ENCODE measurements at places on chromosomes 7 and 10.

GRCh38 chr7:117836-118614, 74.3 kb upstream of the FAM20C start:
- DNase-seq, result no peak

DNA sequence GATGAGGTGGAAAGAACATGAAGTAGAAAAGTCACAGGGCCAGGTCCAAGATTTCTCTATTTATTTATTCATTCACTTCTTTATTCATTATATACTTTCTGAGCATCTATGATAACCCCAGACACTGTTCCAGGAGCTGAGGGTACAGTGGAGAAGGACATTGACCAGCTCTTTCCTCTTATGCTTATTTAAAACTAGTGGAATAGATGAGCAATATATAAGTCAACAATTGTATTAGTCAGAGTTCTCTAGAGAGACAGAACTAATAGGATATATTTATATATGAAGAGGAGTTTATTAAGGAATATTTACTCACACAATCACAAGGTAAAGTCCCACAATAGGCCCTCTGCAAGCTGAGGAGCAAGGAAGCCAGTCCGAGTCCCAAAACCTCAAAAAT, 15.0 kb upstream of the GPR37 start:
- DNase-seq, result no peak

GRCh38 chr7:22787951-22788350, 34.7 kb downstream of the TOMM7 start:
- no peak for DNase-seq

- DNase-seq, result no peak
These were observed 1456.1 kb downstream of the GATA3 start for GRCh38 chr10:9510626-9511025.

GRCh38 chr10:88515235-88515634, 67.9 kb downstream of the RNLS start:
- DNase-seq, result no peak

DNA sequence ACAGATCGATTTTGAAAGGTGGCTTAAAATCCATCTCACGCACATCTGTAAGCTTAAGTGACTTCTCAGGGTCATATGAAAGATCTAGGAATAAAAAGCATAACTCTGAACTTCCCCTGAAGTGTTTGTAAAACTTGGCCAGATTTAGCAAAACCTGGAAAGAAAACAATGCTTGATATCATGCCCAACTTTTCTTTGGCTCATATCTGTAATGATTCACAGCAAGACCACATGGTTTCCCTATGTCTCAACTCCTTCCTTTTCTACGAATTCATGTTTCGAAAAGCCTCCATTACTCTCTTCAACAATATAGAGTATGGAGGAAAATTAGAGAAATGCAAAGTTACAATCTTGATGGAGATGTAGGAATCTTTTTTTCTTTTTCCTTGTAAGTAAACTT, 20.1 kb upstream of the CABCOCO1 start:
- no peak for DNase-seq

GRCh38 chr7:70856901-70857630, 274.9 kb upstream of the GALNT17 start:
- peak; percentile 32 for DNase-seq

DNA sequence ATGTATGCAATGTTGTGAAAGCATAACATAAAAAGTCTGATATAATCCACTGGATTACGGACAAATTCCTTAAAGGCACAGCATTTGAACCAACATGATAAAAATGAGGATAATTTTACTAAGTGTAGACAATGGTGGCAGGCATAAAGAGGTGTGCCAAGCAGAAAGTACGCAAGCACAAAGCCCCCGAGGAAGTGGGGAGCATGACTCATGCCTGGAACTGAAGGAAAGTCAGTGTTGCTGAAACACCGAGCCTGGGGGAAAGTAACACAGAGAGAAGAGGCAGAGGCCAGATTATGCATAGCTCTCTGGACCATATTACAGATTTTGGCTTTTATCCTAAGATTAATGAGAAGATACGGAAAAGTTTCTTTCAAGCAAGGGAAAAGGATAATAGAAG, 490.0 kb upstream of the PHF14 start:
- DNase-seq, result no peak

DNA sequence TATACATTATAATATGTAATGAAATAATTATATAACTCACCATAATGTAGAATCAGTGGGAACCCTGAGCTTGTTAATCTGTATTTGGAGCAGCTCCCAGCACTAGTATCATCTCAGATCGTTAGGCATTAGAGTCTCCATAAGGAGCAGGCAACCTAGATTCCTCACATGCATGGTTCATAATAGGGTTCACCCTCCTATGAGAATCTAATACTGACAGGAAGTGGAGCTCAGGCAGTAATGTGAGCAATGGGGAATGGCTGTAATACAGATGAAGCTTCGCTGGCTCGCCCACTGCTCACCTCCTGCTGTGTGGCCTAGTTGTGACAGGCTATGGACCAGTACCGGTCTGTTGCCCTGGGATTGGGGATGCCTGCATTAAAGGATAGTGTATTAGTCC, 49.5 kb downstream of the RSBN1L start:
- DNase-seq, result no peak

DNA sequence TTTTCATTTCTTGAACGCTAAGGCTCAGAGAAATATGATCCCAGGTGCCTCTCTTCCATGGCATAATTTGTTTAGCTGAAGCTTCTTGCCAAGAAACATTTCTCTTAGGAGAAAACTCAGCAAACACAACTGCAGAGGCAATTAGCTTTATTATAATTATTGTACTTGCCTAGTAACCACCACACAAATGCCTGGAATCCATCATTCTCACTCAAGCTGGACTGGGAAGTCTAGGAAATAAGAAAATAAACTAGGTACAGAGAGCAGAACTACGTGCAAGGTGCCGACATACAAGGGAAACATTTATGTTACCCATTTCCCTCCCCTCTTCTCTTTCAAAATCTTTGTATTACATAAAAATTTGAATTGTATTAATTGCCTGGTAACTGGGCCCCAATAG, 15.1 kb downstream of the SLC35B4 start:
- no peak for DNase-seq

DNA sequence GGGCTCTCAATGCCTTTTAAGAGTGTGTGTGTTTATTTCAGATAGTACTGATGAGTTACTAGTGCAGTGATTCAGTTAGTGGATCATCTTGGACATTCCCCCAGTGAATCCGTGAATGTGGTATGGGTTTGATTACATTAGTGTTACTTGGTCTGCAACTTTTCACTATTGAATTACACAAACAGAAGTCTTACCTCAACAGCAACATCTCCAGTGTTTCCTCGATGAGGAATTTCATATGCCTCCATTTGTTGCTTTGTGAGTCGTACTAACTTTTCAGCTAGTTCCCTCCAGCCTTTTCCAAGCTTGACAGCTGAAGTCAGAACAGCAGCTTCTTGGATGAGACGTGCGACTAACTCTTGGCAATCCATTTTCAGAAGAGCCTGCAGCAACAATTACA, 63.2 kb downstream of the MACC1 start:
- DNase-seq, result no peak

DNA sequence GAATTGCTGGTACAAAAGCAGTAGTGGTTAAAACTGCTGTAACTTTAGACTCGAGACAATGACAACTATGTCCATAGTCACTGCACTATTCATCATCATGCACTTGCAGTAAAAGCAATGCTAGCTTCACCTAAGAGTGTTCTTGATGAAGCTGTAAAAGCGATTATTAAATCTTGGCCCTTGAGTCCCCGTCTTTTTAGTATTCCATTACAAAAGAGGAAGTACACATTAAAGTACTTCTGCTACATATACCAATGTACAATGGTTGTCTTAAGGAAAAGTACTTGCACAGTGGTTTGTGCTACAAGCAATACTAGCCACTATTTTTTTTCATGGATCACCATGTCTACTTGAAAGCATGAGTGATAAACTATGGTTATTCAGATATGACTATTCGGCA, 78.3 kb downstream of the ATAD1 start:
- DNase-seq, result no peak

GRCh38 chr10:127990846-127991542, 84.1 kb downstream of the PTPRE start:
- no peak for DNase-seq

GRCh38 chr10:133379152-133379800, at the start of gene PAOX:
Gene PAOX, plus strand, starts transcription at chr10:133379262. Its CDS starts 55 bp downstream, at chr10:133379317.
- DNase-seq, result no peak

- no peak for DNase-seq
These were observed 57.1 kb upstream of the KCTD7 start for GRCh38 chr7:66571568-66571967.

DNA sequence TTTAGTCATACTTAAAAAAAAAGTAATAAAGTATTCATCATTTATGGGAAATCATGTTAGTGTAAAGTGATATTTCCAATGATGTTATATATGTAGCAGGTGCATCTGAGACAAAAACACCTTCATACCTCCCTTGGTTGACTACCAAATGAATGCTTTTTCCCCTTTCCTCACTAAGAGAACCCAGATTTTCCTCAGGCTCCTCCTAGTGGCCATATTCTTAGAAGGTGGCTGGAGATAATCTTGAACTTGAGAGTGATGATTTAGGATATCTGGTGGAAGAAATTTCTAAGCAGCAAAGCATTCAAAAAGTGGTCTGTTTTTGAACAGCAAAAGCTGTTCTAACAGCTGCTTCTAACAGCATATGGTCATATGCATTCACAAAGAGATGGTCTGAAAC, 16.8 kb upstream of the DNAH11 start:
- no peak for DNase-seq

GRCh38 chr7:607938-608337, 88.3 kb upstream of the PDGFA start:
- DNase-seq, result no peak

GRCh38 chr10:13701157-13701919, 114.6 kb downstream of the PRPF18 start:
- no peak for DNase-seq

- no peak for DNase-seq
These were observed 39.1 kb downstream of the PDE1C start for GRCh38 chr7:32030904-32031692.

- DNase-seq, result no peak
These were observed 19.3 kb upstream of the GPER1 start for GRCh38 chr7:1068619-1069018.

DNA sequence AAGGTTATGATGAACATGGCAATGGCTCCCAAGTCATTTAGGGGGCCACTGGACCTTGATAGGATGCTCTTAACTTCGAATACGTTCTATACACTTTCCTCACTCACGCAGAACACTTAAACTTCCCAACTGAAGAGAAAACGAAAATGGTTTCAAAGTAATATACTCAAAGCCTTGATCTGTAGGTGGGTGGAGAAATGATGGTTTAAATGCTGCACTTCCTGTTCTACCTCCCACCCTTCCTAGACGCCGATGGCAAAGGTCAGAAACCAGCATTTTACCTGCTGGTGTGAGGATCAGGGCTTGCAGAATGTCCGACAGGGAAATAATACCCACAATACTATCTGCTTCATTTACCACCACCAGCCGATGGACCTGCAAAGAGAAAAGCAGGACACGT, 40.5 kb upstream of the RHEB start:
- no peak for DNase-seq

DNA sequence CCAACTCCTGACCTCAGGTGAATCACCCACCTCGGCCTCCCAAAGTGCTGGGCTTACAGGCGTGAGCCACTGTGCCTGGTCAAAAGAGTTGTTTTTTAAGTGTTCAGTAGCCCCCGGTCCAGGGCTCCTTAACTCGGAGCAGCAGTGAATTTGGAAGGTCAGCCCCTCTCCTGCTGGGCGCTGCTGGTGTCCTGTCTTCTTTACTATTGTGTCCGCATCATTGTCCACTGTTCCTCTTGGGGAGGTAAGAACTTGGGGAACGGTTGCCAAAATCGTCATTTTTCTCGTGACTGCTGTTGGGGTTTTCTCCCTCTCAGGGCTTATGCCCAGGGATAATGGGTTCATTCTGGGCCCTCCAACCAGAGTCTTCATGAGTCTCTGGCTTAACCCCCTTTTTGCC, 46.7 kb downstream of the CAMK1D start:
- no peak for DNase-seq

GRCh38 chr7:5677538-5678294, 103.7 kb downstream of the RNF216 start:
- no peak for DNase-seq

DNA sequence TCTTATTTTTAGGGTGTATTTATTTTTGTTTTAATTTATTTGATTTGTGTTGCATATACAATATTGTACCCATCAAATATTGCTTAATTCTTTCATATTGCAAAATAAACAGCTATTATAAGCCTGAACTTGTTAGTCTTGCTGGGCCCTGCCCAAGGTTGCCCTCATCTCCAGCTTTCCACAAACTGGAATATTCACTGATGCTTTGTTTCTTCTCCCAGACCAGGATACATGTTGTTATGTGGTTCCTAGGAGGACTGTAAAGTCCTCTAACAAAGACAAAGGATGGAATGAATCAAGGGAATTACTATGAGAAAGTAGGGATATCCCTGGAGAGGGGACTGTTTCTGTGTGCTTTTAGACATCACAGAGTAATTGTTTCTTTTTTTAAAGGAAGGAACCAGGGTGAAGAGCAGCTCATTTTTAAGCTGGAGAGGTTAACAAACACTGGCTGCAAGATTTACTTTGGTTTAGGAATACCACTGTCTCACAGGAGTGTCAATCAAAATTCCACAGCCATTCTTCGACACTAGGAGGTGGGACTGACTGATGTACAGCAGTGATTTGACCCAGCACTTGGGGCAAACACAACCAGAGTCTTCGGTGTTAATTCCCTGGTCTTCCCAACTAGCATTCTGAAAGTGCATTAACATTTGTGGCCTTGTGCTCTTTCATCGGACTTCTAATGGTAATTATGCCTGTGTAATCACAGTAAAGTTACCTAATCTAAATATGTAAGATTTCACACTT, 14.8 kb upstream of the CD36 start:
- DNase-seq, result no peak

DNA sequence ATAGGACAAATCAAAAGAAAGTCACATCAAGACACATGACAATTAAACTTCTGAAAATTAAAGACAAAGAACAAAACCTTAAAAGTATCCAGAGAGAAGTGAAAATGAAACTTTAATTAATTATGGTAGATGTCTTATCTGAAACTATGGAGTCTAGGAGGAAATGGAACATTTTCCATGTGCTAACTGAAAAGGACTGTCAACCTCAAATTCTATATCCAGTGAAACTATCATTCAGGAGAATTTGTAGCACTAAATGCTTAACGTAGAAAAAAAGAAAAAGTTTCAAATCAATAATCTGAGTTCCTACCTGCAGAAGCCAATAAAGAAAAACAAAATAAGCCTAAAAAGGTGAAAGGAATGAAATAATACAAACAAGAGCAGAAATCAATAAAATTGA, 33.1 kb upstream of the C10orf71 start:
- no peak for DNase-seq
